ENCODE measurements at places on chromosomes 7 and 10. TPM values are rescaled to one million over a fixed set of nuclear protein-coding genes. Genes with fewer than 3 reads are reported as not detected.

- no peaks in the 10 kb centered on the region for H3K27me3 ChIP-seq
- no peak overlapping the region for H3K27ac ChIP-seq
- DNase-seq: no peak
- no peaks in the 10 kb centered on the region for H3K4me1 ChIP-seq
Measured at GRCh38 chr7:93218997-93219827, 7.1 kb downstream of the HEPACAM2 start.

- no peaks in the 10 kb centered on the region for H3K27me3 ChIP-seq
- H3K4me1 ChIP-seq: no peaks in the 10 kb centered on the region
- DNase-seq: no peak
- no peak overlapping the region for H3K27ac ChIP-seq
- no peak overlapping the region for H3K4me3 ChIP-seq
- no peaks in the 10 kb centered on the region for H3K36me3 ChIP-seq
Measured at GRCh38 chr7:115613836-115614235, 416.7 kb downstream of the TFEC start.

Gene DIP2C
- 14.6 TPM for total RNA-seq

- H3K4me3 ChIP-seq: no peak overlapping the region
- H3K27ac ChIP-seq: no peak overlapping the region
- no peaks in the 10 kb centered on the region for H3K27me3 ChIP-seq
- H3K36me3 ChIP-seq: no peaks in the 10 kb centered on the region
- no peaks in the 10 kb centered on the region for H3K4me1 ChIP-seq
Measured at GRCh38 chr7:40680657-40681056, 545.9 kb downstream of the SUGCT start.

Gene AKR1C4
- total RNA-seq: not detected

DNA sequence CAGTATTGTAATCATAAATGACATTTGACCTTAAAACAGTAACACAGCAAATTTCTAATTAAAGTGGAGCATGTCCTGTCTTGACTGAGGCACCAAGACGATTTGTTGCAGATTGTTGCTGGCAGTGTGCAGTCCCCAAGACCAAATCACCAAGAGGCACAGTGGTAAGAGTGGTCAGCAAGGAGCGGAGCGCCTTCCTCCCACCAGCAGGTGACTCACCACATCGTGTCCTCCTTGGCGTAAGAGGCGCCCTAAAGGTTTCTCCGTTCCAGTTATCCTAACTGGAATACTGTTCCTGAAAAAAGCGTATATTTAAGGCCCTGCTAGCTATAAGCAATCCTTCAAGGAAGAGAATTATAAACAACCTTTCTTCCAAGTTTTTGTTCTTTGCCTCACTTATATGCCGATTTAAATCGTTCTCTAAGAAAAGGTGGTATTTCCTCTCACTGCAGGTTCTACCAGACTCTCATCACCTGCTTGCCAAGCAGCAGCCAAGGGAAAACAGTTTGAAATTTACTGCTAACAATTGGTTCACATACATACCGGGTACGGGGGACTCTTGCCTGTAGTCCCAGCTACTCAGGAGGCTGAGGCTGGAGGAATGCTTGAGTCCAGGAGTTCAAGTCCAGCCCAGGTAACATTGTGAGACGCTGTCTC, 10.7 kb upstream of the REPIN1 start:
- no peak for DNase-seq
- no peak overlapping the region for H3K27ac ChIP-seq

DNA sequence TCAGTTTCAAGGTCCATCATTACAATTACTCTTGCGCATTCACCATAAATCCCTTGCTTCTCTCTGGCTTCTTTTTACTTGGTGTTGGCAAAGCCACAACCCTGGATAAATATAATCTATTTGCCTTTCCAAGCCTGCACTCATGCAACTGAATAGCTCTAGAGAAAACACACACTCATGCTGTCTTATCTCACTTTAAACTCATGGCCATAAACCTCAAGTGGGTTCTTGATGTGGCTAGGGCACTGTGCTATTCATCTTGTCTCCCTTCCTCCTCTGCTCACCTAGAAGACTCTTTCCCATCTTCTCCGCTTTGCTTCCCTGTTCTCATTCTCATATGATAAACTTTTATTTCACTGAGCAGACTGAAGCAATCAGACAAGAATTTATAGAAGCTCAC, 165.4 kb upstream of the MTPN start:
- H3K27ac ChIP-seq: no peak overlapping the region
- H3K4me1 ChIP-seq: no peaks in the 10 kb centered on the region
- H3K4me3 ChIP-seq: no peak overlapping the region
- H3K27me3 ChIP-seq: no peaks in the 10 kb centered on the region
- no peaks in the 10 kb centered on the region for H3K36me3 ChIP-seq
